ENCODE measurements at places on chromosomes 4 and X.

DNA sequence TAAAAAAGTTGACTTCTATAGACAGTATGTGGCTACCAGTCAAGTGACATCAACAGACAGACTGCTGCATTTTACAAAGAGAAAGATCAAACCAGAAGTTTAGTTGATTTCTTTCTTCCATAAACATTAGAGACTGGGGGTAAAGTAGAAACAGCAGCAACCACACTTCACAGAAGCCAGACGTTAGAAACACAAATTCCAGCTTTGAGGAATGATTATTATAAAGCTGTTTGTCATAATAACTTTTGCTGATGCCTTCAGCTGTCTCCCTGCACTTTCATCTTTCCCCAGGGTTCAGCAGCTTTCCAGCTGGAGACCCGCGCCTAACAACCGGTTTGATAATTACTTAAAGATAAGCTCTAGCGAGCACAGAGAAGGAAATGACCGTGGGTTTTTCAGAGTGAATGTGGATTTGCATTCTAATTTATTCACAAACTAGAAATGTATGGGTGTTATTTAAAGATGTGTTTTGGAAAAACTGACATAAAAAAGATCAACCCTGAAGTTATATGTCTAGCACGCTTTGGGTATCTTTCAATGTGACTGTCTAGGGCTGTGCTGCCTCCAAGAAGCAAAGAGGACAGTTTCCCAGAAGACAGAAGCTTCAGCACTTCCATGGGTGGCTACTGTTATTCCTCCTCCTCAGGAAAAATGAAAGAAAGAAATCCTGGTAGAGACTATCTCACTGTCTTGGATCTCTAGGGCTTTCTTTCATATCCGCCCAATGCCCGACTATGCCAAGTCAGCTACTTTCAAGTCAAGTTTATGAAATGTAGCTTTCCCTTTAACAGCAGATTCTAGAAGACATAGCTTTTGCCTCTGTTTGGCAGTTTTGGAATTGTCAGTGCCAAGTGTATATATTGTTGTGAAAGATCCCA is 15.0 kb upstream of the ENAM start:
- DNase-seq: no peak

- DNase-seq: no peak
Measured at GRCh38 chr4:105808750-105809041, 86.6 kb upstream of the NPNT start.

DNA sequence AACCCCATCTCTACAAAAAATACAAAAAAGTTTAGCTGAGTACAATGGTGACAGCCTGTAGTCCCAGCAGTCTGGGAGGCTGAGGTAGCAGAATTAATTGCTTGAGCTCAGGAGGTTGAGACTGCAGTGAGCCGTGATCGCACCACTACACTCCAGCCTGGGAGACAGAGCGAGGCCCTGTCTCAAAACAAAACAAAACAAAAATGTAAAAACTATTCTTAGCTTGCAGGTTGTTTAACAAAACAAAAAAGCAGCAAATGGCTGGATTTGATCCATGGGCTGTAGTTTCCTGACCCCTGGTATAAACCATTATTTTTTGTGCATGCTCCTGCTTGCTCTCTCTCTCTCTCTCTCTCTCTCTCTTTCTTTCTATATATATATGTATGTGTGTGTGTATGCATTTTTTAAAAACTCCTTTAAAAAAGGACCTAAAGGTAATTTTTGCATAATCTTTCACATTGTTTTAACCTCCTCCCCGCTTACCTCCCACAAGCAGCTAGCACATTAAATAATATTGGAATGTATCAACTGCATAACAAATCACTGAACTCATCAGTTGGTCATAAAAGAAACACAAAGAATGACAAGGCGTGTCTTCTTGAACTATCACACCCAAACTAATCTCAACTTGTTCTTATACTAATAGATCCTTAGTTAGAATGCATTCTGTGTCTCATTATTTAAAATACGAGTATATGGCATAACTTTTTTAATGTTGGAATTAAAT is 4.8 kb downstream of the AREG start:
- no peak for DNase-seq

GRCh38 chrX:135170877-135171519 is at the start of gene CT55:
Gene CT55 (minus strand): TSS chrX:135171398. CDS start chrX:135171171, 227 bp downstream.
- DNase-seq: peak; percentile 2

DNA sequence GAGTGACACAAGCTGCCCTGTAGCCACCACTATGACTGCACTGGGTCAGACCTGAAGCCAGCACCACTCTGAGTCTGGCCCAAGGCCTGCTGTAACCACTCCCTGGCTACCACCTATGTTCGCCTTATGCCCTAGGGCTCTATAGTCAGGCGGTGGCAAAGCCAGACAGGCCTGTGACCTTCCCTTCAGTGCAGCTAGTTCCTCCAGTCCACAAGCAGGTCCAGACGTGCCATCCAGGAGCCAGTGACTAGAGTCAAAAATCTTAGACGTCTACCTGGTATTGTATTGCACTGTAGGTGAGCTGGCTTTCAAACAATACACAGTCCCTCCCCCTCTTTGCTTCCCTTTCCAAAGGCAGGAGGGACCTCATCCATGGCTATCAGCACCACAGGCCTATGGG is 54.0 kb upstream of the RNF128 start:
- no peak for DNase-seq

DNA sequence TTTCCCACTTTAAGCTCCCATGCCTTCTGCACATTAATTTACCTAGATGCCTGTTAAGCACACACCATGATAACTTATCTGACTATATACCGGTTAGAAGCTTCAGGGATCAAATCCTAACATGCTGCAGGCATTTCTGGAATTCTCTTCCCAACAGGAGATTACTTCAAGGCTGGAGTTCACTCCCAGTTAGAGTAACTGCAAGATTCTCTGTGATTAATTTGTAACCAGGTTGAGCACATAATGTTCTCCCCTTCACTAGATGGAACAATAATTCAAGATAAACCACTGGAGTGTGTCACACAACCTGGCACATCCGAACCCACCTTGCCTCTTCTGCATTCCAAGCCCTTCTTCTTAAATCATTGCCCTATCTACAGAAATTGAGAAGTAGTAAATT is 11.8 kb upstream of the UGT2A3 start:
- DNase-seq: no peak

DNA sequence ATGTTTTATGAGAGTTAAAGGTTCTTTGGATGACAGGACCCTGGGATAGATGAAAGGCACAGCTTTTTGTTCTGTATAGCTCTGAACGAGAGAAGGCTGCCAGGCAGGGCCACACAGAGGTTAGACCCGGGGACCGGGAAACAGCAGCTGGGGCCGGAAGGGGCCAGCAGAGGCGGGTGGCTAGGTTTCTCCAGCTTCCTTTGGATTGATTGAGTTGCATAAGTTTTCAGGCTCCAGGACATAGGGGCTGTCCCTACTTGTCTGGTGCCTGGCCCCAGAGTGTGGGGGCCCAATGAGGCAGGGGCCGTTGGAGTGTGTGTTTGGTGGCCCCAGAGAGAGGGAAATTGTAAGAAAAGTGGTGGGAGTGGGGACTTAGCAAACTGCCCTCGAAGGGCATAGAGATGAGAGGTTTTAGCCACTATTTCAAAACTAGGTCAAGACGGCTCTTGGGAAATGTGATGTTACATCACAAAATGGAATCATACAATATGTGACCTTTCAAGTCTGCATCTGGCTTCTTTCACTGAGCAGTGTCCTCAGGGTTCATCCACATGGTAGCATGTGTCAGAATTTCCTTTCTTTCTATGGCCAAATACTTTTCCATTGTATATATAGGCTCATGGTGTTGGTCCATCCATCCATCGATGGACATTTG is 3.7 kb downstream of the ZFP92 start:
- no peak for DNase-seq

GRCh38 chr4:116217781-116218180 is 867.6 kb downstream of the TRAM1L1 start:
- DNase-seq: no peak

DNA sequence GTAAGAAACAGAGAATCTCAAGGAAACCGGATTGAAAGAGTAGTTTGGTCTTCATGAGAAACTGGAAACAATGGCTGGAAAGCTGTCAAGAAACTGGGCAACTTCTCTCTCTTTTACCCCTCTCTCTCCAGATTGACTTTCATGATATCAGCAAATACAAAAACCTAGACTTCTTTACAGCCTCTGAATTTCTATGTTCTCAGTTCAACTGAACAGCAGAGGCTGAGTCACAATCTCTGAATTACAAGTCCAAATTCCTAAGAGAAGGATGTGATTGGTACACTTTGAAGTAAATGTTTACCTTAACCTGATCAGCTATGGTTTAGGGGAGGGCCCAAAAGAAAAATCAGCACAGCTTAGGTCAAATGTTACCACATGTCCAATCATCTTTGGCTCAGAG is 974.9 kb downstream of the RPA4 start:
- no peak for DNase-seq

- no peak for DNase-seq
Measured at GRCh38 chr4:26242451-26242850, 78.4 kb upstream of the RBPJ start.

- DNase-seq: no peak
Measured at GRCh38 chr4:174281901-174282300, 1.6 kb downstream of the FBXO8 start.

DNA sequence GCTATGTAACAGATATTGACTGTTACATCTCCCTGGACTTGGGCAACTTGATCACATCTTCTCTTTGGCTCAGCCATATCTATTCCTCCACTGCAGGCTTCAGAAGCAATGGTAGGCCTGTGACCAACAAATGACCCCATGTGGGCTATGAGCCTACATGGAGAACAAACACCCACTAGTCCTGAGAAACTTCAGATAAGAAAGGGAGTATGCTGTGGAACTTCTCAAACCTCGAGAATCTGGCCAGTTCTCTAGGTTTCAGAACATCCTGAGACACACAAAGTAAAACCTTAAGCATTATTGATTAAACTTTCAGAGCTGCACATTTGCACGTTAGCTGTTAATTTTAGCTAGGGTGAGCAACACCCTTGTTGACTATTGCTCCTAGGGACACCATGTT is 16.3 kb downstream of the RBMX2 start:
- DNase-seq: no peak

DNA sequence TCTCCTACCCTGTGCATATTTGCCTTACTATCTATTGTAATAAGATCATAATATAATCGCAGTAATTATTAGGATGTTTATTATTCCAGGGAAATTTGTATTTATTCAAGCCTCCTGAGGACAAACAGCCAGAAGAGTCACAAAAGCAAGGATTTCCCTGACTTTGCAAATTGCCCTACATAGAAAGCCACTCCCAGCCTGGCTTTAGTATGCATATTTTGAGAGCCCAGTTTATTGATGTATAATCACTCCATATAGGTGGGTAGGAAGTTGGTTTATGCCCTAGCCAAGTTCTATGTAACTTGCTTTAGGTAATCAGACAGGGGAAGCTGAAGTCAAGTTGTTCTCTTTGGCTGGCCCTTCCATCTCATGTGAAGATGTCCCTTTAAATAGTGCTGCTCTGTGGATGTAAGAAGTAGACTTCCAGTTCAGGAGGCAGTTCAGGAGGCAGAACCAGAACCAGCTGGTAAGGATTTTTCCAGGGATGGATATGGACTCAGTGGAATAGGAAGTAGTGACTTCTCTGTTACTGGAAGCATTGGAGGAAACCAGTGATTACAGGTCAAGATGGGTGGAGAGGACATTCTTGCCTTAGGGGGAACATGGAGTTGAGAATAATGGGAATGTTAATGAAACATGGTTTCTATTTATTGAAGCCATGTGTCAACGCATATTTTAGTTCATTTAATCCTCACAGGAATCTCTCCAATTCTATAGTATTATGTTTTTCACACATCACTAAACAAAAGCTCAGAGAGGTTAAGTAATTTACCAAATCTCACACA is 70.5 kb upstream of the KIT start:
- DNase-seq: no peak

DNA sequence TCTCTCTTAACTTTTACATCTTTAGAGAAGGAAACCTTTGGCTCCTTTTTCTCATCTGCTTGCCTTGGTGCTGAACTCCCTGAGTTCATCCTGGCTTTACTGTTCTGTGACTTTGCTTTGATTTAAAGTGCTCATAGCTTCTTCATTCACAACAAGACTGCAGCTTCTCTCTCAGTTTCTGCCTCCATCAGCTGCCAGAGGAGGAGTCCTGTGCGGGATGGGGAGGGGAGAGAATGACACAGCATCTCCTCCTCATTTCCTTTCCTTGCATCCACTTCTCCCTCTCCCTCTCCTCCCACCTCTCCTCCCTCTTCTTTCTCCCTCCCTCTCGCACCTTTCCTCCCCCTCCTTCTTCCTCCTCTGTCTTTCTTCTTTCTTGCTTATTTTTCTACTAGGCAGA is 42.0 kb downstream of the CBLL2 start:
- peak; percentile 1 for DNase-seq

DNA sequence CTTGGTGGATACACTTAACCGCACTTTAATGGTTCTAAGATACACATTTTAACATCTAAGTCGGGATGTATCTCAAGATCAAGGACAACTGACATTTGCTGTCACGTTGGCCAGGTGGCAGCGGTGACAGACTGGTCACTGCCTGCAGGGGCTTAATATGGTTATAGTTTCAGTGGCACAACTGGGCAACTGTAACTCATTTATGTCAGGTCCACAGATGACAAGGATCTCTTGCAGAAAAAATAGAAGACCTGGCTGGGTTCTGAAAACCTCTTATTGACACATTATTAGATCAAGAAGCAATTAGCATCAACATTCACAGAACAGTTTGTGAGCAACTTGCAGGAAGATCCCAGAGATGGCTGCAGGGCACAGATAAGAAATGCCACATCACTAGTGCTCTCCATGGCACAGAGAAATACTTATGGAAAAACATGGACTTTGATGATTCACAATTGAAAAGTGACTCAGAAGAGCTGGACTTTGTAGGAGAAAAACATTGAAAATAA is 99.6 kb upstream of the SORBS2 start:
- peak; percentile 88 for DNase-seq

- DNase-seq: no peak
Measured at GRCh38 chr4:87052615-87053014, 117.8 kb downstream of the AFF1 start.

GRCh38 chr4:12123707-12124106 is 695.0 kb upstream of the HS3ST1 start:
- no peak for DNase-seq

DNA sequence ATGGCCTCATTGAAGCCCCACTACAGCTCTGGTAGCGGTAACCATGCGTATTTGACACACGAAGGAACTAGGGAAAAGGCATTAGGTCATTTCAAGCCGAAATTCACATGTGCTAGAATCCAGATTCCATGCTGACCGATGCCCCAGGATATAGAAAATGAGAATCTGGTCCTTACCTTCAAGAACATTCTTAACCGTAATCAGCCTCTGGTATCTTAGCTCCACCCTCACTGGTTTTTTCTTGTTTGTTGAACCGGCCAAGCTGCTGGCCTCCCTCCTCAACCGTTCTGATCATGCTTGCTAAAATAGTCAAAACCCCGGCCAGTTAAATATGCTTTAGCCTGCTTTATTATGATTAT is 876 bp downstream of the HPRT1 start:
- DNase-seq: peak; percentile 9

DNA sequence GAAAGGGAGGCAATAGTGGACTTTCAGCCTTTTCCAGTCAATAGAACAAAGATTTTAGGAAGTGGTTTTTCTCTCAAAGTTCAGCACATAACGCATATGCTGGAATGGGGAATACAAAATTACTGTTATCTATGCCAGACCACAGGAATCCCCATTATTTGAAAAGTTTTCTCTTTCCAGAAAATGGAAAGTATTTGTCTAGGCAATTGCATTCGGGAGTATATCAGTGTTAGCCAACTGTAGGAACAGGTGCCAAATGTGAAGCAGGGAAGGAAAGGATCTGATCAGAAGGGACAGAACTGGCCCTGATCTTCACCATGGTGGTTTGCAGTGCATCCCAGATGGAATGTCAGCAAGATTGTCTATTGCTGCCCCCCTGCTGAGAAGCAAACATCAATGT is 213.6 kb downstream of the CPE start:
- DNase-seq: no peak
